ENCODE measurements at places on chromosomes 11 and 22.

GRCh38 chr11:2377511-2378443 is 667 bp downstream of the CD81 start:
- DNase-seq = no peak

DNA sequence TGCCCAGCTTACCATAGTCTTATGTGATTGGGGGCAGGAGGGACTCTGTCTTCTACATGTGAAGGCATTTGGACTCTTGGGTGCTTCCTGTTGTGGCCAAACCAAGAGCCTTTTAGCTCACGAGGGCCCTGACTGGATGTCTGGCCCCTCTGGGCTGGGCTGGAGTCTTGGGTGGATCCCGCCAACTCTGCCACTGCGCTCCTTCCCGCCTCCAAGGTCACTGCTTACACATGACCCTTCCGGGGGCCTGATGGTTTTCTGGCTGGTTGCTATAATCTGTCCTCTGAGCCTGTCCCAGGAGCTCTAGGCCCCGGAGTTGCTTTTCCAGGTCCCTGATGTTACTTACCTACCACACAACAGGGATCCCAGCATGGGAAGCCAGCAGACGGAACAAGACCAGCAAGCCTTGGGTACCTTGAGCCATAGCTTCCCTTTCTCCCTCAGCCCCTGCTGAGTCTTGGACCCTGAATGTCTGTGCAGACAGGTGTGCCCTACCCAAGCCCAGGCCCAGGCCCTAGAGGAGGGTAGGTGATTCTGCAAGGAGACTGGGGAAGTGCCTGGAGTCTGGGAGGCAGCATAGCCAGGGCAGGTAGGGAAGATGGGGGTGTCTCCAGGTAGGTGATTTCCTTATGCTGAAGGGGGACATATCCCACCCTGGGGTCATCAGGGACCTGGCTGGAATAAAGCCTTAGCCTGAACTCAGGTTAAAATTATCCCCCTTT is 100.3 kb downstream of the TSPAN18 start:
- no peak for DNase-seq

DNA sequence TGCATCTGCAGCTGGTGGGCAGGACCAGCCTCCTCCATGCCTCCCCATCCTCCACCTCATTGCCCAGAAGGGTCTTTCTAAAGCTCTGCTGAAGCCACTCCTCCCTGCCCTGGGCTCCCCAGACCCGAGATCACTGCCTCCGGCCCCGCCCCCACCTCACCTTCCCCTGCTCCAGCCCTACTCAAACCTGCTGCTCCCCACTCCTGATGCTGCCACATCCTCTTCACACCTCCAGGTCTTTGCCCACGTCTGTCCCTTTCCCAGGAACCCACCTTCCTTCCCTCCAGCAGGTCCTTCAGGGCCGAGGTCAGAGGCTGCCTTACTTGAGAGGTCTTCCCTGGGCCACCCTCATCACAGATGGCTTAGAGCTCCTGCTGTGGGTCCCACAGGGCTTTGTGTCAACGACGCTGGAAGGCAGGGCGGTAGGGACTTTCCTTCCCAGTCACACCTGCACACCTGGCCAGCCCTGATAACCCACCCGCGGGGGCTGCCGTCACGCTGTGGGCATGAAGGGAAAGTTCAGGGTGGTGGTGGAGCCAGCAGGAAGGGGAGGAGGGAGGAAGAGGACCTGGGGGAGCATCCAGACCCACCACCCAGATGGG is 11.9 kb downstream of the WNT7B start:
- DNase-seq = no peak

GRCh38 chr11:45723397-45723796 is 58.0 kb upstream of the CHST1 start:
- no peak for DNase-seq

GRCh38 chr22:19759427-19760057 is 1.0 kb upstream of the TBX1 start:
- DNase-seq = no peak

DNA sequence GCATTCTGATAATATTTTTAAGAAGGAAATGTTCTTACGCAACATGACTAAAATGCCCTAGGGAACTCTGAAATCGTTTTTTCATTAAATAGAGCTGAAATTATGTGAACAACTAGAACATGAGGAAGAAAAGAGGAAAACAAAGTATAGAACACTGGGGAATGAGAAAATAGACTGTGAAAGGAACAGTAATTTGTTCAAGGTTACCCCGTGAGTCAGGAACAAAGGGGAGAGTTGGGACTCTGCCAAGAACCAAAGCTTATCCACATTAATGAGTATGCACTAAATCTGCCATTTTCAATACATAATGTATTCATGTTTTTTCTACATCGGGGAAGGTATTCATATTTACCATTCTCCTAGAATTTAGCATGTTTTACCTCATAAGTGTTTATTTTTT is 961.8 kb upstream of the CCDC90B start:
- DNase-seq = peak; percentile 6

DNA sequence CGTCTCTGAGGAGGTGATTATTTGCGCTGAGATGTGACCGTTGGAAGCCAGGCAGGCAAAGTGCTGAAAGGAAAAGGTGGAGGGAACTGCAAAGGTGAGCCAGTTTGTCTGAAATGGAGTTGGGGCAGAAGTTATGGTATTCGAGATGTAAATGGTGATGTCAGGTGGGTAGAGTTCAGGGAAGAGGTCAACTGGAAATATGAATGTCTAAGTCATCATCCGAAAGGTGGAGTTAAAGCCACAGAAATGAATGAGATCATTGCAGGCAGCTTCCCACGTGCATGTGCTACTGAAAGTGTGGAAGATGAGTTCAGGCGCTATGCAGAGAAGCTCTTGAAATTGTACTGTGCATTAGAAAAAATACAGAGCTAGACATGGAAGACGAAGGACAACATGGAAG is 2.2 kb upstream of the BPIFC start:
- no peak for DNase-seq

DNA sequence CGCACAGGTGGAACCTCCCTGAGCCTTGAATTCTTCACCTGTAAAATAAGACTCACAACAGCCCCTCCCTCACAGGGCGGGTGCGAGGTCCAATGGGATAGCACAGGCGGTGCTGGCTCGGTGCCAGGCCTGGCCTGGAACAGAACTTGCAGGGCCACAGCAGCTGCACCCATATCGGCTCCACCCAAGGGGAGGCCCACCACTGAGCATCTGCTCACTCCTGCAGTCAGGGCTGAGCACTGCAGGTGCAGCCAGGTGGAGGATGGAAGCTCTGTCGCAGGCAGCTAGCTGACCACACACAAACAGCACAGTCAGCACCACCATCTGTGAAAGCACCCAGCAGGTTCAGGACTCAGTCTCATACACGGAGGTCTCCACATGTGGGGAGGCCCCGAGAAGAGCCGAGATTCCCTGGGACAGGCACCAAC is 19.6 kb downstream of the VPS37C start:
- DNase-seq = no peak

DNA sequence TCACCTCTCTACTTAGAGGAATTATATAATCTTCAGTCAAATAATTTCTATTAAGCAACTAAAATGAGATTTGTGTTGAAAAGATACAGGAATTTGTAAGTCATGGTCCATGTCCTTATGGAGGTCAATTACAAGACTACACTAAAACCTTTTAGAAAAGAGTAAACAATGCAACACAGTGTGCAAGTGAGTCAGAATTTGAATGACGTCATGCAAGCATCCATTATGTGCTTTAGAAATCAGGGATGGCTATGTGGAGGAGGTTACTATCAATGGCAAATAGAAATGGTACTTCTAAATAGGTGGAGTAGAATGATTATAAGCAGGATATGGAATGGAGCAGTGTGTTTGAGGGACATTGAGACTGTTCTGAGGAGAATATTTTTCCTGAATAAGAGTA is 16.6 kb downstream of the OR10D3 start:
- peak; percentile 68 for DNase-seq

- DNase-seq = peak; percentile 69
Measured at GRCh38 chr22:45703758-45704157, 32.1 kb downstream of the ATXN10 start.

GRCh38 chr11:116224154-116224888 is 548.5 kb downstream of the BUD13 start:
- peak; percentile 8 for DNase-seq

DNA sequence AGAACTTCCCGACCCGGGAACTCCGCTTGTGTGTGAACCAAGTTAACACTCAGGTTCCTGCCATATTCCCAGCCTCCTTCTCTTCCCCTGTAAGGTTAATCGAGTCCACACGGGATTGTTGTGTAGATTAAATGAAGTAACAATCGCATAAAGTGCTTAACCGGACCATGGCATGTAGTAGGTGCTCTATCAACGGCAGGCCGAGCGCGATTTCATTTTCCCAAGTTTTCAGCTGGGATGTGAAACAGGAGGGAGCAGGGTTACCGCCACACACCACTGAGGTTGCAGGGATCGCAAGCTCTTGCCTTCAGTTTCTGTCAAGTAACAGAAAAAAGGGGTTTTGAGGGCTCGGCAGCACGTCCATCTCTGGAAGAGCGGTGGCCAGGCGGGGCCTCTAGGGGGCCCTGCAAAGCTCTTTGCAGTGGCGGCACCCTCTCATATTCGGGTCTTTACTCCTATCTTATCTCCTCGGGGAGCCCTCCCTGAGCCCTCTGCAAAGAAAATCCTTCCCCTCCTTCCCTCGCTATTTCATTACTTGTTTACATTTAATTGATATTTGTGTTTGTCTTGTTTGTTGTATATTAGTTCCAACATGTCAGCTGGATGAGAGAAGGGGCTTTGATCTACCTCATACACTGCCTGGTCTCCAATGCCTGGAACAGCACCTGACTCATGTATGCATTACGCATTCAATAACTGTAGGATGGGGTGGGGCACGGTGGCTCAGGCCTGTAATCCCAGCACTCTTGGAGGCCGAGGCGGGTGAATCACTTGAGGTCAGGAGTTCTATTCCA is 816 bp upstream of the PLEKHA7 start:
- DNase-seq = no peak

GRCh38 chr11:117095284-117096161 is 2.7 kb downstream of the SIK3 start:
- DNase-seq = no peak

DNA sequence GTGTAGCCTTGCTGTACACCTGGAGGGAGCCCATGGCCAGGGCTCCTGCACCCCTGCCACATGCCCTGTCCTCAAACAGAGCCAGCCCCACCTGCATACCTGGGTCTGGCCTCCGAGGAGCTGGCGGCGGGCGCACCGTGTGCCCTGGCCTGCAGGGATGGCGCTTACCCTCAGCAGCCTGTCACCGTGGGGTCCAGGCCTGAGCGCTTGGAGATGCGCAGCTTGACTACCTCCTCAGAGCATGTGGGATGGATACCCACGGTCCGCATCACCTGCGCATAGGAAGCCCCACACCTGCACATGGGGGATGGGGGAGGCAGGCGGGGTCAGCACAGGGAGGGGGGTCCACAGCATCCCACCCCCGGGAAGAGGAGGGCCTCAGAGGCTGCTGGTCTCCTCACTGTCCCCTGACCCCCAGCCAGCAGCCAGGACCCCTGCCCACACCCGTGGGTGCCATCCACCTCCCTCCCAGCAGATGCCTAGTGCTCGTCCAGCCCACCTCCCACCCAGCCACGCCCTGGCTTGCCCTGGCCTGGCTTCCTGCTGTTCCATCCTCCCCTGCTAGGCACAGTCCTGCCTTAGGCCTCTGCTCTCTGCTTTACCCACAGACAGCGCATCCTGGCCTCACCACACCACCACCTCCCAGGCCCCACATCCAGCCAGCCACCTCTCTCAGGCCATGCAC is 22.4 kb upstream of the GNB1L start:
- DNase-seq = no peak

DNA sequence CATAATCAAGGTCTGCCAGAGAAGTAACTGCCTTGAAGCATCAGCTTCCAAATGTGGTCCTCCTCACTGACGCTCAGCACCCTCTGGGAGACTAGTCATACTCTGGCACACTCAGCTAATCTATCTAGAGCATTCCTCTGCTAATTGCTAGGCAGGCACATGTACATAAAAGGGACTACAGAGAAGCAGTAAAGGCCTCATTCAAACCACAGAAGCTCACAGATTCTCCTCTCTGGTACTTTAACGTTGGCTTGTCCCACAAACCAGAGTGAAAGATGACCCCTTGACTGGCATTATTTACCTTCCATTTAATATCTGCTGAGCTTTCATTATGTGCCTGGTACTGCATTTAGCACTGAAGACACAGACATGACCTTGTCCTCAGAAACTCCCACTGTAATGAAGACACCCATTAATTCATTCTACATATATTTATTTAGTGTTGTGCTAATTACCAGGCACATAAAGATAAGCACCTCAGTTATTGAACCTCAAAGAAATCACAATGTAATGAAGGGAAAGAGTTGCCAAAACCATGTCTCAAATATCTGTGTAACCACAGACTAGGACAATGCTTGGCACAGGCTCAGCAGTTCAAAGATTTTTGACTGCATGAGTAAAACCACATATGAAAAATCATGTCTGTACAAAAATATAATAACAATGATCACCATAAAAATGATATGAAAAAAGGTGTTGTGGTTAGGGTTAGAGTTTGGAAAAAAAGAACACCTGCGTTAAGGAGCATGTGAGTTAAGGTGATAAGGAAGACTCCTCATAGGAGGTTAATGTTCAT is 550.4 kb downstream of the DLG2 start:
- DNase-seq = no peak

DNA sequence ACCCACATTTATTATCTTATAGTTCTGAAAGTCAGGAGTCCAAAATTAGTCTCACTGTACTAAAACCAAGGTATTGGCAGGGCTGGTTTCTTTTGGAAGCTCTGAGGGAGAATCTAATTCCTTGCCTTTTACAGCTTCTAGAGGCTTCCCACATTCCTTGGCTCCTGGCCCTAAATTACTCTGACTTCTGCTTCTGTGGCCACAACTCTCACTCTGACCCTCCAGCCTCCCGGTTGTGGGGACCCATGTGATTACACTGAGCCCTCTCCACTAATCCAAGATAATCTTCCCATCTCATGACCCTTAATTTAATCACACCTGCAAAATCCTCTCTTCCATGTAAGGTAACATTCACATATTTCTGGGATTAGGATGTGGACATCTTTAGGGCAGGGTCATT is 110.9 kb downstream of the ARL14EP start:
- no peak for DNase-seq

DNA sequence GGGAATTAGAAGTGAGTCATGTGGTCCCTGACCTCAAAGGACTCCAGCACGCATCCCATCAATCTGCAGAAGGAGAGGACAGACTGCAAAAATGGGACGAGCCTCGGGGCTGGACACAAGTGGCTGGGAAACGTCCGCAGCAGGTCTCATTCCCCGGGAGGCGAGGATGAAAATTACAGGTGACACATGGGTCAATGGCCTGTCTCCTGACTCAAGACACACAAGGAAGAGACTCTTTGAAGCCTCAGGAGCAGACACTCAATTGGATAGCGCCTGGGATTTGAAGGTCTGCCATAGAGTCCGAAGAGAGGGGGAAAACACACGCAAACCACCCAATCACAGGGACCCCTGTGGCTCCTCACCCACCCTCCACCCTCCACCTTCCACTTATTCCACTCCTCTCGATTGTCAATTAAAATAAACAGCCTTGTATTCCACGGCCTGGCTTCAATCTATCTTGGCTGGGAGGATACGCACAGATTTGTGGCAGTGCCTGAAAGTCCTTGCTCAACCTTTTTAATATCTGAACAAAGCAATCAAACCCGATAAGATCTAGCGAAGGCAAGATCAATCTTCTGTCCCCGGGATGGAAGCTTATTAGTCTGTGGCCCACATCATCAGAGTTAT is 101.8 kb upstream of the CADM1 start:
- DNase-seq = no peak
